ENCODE measurements at places on chromosomes 2 and 18.

GRCh38 chr2:199160677-199161465, 296.9 kb downstream of the SATB2 start:
- DNase-seq, result no peak

GRCh38 chr2:178990533-178991241, 59.2 kb downstream of the CCDC141 start:
- DNase-seq, result no peak

GRCh38 chr2:60934165-60934722, 52.9 kb downstream of the REL start:
- no peak for DNase-seq

DNA sequence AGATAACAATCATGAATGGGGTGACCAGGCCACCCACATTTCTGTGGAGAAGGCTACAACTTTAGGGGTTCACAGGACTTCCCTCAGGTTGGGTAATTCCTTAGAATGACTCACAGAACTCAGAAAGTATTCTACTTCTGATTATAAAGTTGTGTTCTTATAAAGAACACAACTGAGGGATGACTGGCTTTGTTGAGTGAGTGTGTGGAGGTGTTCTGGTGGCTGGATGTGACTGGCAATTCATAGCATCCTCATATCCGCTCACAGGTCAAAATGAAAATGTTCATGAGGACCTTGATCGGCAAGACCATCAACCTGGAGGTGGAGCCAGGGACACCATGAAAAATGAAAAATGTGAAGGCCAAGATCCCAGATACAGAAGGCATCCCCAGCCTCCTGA, 143.3 kb upstream of the CAB39 start:
- DNase-seq, result no peak

DNA sequence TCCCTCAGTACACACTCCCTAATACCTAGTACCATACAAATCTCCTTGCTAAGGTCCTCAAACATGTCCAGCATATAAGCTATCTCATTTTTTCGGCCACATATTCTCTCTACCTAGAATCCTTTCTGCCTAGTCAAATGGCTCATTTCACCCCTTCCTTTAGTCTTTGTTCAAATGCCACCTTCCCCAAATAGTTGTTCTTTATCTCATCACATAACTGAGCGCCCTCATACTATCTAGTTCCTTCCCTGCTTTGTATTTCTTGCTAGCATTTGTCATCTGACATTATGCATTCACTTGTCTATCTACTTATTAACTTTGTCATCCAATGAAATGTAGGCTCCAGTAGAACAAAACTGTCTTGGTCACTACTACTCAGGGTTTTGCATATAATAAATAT, 35.5 kb downstream of the RPRD1A start:
- DNase-seq, result no peak

GRCh38 chr2:217070043-217070430, 210.2 kb upstream of the TNP1 start:
- no peak for DNase-seq

DNA sequence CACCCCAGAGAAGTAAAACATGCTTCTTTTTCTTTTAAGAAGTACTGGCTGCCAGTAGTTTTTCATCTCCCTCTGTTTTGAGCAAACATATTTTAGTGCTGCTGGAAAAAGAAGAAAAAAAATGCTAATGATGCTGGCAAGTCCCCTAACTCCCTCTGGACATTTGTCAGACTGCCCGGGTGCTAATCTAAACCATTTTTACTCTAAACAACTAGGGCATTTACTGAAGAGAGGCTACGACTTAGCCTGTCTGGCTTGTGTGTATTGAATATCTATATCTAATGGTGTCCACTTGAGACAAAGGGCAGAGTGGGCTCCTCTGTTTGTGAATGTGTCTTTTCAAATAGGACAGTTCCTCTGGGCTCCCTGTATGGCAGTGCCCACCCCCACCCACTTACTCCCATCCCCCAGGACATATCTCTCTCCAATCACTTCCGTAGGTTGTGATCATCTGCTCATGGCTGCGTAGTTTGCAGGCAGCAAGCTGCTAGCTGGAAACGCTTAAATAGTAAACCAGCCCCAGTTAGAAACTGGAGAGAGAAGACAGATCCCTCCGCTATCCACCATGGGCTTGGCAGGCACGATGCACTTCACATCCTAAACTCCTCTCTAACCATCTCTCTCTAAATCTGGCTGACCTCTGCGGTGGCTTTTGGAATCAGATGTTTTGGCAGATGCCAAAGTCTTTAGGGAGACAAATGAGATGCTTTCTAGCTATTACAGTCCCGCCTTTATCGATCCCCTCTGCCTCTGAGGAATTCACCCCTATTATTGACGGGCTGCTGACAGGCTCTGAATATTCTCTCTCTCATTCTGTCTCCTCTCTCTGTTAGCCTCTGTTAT, 58.3 kb downstream of the DOCK10 start:
- DNase-seq, result no peak

DNA sequence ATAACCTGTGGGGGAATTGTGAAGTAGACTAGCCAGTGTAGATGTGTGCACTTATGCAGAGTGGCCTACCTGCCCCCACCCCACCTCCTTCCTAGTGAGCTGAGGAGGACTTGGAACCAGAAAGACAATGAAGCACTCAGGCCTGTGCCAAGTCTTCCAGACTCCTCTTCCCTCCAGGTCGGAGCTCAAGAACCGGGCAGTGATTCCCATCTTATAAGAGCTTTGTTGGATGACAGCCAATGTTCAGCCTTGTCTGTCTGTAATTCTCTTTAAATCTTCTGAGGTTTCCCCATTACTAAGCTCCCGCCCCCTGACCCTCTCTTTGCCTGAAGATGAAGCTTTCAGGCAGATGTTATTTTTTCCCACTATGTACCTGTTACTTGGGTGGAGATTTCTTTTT, 121.0 kb downstream of the SMAD2 start:
- no peak for DNase-seq

DNA sequence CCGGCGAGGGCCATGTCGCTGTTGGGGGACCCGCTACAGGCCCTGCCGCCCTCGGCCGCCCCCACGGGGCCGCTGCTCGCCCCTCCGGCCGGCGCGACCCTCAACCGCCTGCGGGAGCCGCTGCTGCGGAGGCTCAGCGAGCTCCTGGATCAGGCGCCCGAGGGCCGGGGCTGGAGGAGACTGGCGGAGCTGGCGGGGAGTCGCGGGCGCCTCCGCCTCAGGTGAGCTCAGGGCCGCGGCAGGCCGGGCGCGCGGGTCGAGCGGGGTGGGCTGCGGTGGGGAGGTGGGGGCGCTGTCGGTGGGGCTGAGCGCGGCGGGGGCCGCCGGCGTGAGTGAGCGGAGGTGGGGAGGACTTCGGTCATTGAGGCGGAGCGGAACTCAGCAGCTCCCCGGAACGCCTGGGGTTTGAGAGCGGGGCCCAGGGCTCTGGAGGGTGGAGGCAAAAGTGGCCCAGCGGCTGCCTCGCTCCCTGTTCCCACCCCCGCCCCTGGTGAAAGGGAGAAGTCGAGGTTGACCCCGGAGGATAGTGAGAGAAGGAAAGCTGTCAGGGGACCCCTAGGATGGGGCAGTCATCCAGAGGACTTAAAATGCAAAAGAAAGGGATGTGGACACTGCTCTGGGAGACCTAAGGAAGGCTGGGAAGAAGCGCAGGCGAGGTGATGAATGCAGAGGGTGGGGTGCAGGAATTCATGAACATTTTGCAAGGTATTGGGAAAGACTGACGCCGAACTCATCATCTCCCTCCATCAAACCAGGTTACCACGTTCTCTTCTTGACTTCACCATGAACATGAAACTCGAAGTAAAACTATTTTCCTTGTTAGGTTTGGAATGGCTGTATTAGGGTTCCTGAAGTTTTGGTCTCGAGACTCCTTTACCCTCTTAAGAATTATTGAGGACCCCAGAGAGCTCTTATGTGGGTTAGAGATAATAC, 633 bp downstream of the MALT1 start:
- DNase-seq, result peak; percentile 30

- no peak for DNase-seq
These were observed 13.9 kb downstream of the EFHD1 start for GRCh38 chr2:232647261-232647660.

DNA sequence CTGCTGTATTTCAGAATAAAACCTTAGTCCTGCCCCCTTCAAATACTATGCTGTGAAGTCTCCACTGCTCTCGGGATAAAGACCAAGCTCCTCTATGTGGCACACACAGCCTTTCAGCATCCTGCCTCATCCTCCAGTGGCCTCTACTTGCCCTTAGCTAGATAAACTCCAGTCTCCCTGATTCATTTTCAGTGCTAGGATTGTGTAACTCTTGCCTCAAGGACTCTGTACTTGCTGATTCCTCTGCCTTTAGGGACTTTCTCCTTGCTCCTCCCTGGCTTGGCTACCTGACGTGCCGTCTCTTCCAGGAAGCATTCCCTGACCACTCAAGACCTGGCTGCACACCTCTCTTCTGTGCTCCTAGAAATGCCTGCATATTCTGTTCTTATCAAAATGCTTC, 416.7 kb downstream of the MTX2 start:
- no peak for DNase-seq

- DNase-seq, result no peak
These were observed 176.2 kb downstream of the LDLRAD4 start for GRCh38 chr18:13394801-13395200.

GRCh38 chr18:61466736-61467135, 133.5 kb downstream of the CDH20 start:
- no peak for DNase-seq

GRCh38 chr2:32688541-32688940, 60.7 kb downstream of the TTC27 start:
- no peak for DNase-seq

DNA sequence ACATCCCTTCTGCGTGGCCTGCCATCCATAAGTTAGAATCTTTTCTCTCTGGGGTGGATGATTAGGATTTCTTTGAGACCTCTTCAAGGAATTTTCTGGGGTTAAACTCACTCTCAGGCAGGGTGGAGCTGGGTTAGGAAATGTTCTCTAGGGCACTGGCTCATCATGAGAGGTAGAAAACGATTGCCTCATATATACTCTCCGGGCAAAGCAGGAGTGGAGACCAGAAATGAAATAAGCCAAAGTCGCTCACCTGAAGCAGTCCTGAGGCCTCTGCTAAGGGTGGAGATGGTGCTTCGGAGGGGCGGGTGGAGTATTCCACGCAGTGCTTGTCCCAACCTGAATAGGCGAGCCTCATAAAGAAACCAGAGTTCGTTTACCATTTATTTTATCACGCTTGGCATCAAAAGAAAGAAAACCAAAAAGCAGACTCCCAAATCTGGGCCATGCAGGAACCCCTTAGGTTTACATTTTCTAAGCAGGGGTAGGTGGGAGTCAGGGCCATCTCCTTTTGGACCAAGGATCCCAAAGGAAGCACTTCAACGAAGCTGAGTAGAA, 249.3 kb upstream of the MEIS1 start:
- DNase-seq, result no peak

DNA sequence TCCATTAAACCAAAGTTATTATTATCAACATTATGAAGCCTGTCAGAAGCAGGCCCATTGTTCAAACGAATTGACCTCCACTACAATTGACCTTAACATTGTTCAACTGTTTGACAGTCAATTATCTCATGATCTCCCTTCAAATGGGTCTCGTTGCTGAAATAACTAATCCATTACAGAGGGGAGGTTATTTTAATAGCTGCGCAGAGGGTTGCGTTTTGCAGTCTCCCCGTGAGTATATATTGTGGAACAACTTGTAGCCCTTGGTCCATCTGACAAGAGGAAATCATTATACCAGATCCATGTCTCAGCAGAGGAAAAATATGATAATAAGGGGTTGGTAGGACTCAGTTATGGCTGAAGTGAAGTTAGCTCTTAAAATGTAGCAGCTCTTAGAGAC, 159.1 kb downstream of the ALK start:
- DNase-seq, result no peak

GRCh38 chr2:25053041-25053440, 11.2 kb downstream of the EFR3B start:
- DNase-seq, result no peak

DNA sequence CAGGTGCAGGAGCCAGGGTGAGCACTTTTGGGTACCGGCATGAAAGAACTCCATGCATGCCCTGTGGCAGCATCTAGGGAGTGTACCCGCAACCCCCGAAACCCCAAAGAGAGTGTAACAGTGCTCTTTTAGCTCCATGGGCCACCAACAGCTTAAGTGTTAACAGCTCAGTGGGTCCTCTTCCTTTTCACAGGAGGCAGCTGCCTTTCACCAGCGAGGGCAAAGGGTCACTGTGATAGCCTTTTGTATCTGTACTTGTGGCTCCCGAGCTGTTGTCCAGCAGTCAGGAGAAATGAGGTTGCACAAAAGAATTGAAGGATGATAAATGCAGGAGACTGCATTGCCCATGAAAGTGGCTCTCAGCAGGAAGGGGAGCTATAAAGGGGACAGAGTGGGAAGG, 1166.3 kb upstream of the ACVR2A start:
- no peak for DNase-seq

GRCh38 chr2:138596403-138596802, 94.8 kb downstream of the SPOPL start:
- no peak for DNase-seq

DNA sequence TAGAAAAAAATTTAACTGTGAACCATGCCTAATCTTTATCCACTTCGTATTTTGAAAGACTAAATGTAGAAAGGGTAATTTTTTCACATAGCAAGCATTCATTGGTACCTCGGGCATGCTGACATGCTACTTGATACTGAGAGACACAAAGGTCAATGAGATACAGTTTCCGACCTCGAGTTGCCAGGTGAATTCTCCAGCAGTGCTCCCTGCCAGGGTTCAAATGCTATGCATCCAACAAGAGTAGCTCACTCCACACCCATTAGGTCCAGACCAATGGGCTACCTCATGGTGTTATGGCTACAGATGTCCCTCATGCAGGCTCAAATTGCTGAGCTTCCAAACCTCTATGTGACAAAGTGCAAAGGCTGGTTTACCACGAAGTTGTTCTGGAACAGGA, 305.8 kb downstream of the PIEZO2 start:
- no peak for DNase-seq

- DNase-seq, result no peak
These were observed 3.0 kb upstream of the FZD7 start for GRCh38 chr2:202030691-202031090.

All from stimulated activated CD8-positive, alpha-beta memory T cell treated with anti-CD3 and anti-CD28 coated beads, Interleukin-4, amount 100 ng/mL, for 4 hours (primary cell).